Vagina (tissue), 2 donors: ENCODE measurements at places on chromosomes 16 and 17.

- no peaks in the 10 kb centered on the region for H3K36me3 ChIP-seq
- no peak overlapping the region for H3K27ac ChIP-seq
- DNase-seq: no peak
- no peaks in the 10 kb centered on the region for H3K27me3 ChIP-seq
- peaks cover 6% of the 10 kb centered on the region for H3K4me1 ChIP-seq
- H3K4me3 ChIP-seq: no peak overlapping the region
Measured at GRCh38 chr16:14291286-14291685, 220.2 kb downstream of the MRTFB start.

- no peaks in the 10 kb centered on the region for H3K27me3 ChIP-seq
- no peak overlapping the region for H3K27ac ChIP-seq
- no peak for DNase-seq
- no peaks in the 10 kb centered on the region for H3K36me3 ChIP-seq
- H3K4me3 ChIP-seq: no peak overlapping the region
Measured at GRCh38 chr17:16474012-16474725, 17.8 kb downstream of the LRRC75A start.

DNA sequence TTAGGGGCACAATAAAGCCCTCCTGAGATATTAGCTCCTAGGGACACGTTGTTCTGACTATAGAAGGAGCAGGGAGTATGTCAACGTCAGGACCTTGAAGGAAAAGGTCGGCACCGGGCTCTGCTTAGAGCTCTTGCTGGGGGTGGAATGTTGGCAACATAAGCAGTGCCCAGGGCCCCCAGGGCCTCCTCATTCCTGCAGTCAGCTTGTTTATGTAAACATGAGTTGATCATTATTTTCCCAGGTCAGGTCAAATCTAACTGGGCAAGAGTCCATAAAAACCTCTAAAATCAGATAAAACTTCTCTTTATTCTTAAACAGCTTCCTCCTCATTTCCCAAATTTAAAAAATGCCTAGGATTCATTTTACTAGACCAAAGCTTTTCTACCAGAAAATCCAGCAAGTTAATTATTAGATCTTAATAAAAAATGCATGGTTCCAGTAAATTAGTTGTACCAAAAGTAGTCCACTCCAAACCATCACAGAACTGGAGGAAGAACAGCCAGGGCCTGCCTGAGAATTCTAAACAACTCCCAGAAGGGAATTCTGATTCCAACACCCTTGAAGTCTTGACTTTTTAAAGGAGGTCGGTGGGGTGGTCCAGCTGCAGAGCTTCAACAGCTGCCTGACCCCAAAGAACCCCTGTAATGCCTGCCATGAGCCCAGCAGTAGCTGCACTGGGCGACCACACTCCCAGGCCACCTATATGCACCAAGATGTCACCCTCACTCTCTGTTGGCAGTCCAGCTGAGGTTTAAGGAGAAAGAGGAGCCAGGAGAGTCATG lies 54.3 kb downstream of the AMFR start:
- H3K27me3 ChIP-seq: no peaks in the 10 kb centered on the region
- no peak overlapping the region for H3K4me3 ChIP-seq
- H3K4me1 ChIP-seq: peaks cover 36% of the 10 kb centered on the region
- no peak for DNase-seq
- H3K27ac ChIP-seq: no peak overlapping the region
- H3K36me3 ChIP-seq: no peaks in the 10 kb centered on the region

DNA sequence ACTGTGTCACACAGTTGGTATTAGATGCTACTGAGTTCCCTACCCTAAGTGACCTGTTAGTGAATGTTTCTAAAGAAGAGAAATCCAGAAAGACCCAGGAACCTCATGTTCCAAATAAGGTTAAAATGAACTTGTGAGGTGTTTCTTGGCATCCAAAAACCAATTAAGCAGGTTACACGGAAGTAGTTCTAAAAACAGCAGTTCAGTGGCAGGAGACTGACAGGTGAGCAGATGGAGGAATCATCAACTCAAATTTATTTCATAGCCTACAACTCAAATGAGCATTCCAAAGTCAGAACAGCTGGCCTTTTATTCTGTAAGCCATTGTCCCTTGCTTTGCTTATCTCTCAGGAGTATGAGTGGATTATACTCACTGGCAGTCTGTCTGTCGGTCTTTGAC lies 188.3 kb downstream of the IRX3 start:
- no peak overlapping the region for H3K4me3 ChIP-seq
- DNase-seq: peak; percentile 10
- no peaks in the 10 kb centered on the region for H3K27me3 ChIP-seq
- H3K27ac ChIP-seq: no peak overlapping the region

- peaks cover 35% of the 10 kb centered on the region for H3K4me1 ChIP-seq
- no peak overlapping the region for H3K4me3 ChIP-seq
- no peaks in the 10 kb centered on the region for H3K27me3 ChIP-seq
- DNase-seq: no peak
Measured at GRCh38 chr17:2299756-2300155, 3.8 kb downstream of the SMG6 start.

DNA sequence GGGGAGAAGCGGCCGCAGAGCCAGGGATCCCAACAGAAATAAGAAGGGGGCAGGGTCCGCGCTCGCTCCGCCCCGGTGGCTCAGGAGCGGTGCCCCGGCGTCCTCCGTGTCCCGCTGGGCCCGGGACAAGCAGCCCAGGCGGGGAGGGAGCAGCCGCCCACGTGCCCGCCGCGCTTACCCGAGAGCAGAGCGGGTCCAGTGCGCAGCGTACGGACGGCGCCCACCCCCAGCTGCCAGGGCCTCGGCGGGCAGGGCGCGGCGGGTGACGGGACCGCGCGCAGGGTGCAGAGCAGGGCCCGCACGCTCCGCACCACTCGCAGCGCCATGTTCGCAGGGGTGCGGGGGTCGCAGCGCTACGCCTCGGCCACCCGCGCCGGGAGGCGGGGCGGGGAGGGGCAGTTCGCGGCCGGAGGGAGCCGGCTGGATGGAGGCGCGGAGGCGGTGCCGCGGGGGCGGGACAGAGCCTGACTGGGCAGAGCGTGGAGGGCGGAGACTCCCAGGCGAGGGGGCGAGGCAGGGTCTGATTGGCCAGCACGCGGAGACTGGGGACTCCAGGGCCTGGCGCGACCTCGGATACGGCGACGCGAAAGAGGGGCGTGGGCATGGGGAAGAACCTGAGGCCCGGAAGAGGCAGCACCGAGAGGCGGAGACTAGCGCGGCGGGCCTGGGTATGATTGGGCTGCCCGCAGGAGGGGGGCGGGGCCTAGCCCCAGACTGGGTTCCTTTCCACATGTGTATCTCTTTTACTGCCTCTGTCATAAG lies at the start of gene GCSH:
Gene GCSH, minus strand, starts transcription at position 443 of the 762 bp plus-strand sequence. Its CDS starts 117 bp downstream, at position 326.
- H3K27me3 ChIP-seq: no peaks in the 10 kb centered on the region
- H3K27ac ChIP-seq: peak within 1 kb of the TSS; percentile 73
- no peaks in the 10 kb centered on the region for H3K36me3 ChIP-seq
- peaks cover 8% of the 10 kb centered on the region for H3K4me1 ChIP-seq

DNA sequence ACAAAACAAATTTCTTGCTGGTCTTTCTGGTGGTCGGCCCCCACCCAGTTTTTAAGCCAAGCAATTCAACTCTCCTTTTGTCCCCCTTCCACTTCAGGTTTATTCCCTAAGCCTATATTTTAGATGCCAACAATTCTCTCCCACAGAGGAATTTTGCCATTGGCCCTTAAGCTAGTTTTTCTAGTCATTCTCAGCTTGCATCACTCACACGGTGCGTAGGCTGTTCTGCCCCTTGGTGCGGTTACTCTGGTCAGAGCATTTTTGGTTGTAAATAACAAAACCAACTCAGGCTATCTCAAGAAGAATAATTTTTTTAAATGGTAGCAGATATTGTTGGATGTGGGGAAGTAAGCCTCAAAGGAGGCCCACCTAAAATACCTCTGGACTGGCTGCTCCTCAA lies 33.7 kb upstream of the DYNLL2 start:
- no peak for DNase-seq
- H3K36me3 ChIP-seq: no peaks in the 10 kb centered on the region
- H3K27ac ChIP-seq: no peak overlapping the region
- no peaks in the 10 kb centered on the region for H3K4me1 ChIP-seq
- H3K27me3 ChIP-seq: no peaks in the 10 kb centered on the region

DNA sequence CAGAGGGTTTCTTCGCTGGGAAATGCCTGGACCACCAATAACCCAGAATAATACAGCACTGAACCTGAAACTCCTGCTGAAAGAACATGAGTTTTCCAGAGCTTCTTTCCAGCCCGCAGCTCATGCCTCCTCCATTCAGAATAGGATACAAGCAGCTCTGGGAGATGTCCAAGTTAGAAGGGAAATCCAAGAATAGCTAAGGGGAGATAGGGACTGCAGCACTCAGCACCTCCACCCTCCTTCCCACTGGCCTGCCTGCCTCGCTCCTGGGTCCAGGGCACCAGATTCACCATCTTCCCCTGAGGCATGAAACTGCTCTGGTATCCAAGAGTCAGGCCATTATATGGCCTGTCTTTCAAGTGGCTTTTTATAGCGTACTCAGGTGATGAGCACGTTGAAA lies 4.1 kb downstream of the KRT31 start:
- H3K4me3 ChIP-seq: no peak overlapping the region
- no peaks in the 10 kb centered on the region for H3K36me3 ChIP-seq
- peaks cover 22% of the 10 kb centered on the region for H3K4me1 ChIP-seq

DNA sequence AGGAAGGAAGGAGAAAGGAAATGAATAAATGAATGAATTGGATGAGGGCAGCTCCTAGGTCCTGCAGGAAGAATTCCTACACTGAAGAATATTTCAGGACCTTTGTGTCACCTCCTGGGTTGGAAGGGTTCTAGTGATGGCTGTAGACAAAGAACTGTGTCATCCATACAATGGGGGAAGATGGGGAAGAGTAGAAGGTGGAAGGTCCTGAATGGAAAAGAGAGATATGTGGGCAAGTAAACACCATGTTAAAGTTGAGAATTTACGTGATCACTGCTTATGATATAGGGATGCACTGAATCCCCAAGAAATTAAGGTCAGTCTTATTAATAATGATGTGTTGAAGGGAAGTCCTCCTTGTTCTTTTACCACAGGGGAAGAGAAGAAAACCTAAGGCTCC lies 4.2 kb upstream of the SUPT4H1 start:
- DNase-seq: no peak
- no peaks in the 10 kb centered on the region for H3K27me3 ChIP-seq
- no peaks in the 10 kb centered on the region for H3K36me3 ChIP-seq
- H3K4me3 ChIP-seq: no peak overlapping the region
- H3K4me1 ChIP-seq: peaks cover 14% of the 10 kb centered on the region
